Left cardiac atrium (tissue), 4 donors: ENCODE measurements at places on chromosomes 12 and 14.

DNA sequence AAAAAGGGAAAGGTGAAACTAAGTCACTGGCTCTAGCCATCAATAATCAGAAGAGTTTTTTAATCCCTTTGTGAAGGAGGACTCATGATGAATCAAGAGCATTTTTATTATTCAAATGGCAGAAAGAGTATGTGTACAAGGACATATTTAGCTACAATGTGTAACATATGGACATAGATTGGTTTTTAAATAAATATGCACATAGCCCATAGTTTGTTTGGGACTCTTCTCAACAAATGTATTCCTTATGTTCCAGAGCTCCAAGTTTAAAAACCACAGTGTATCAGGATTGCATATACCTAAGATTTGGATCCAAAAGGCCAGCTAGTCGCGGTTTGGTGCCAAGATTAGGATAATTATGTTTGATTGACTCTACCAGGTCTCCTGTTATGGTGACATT is 104.2 kb downstream of the C12orf50 start:
- no peak for DNase-seq

DNA sequence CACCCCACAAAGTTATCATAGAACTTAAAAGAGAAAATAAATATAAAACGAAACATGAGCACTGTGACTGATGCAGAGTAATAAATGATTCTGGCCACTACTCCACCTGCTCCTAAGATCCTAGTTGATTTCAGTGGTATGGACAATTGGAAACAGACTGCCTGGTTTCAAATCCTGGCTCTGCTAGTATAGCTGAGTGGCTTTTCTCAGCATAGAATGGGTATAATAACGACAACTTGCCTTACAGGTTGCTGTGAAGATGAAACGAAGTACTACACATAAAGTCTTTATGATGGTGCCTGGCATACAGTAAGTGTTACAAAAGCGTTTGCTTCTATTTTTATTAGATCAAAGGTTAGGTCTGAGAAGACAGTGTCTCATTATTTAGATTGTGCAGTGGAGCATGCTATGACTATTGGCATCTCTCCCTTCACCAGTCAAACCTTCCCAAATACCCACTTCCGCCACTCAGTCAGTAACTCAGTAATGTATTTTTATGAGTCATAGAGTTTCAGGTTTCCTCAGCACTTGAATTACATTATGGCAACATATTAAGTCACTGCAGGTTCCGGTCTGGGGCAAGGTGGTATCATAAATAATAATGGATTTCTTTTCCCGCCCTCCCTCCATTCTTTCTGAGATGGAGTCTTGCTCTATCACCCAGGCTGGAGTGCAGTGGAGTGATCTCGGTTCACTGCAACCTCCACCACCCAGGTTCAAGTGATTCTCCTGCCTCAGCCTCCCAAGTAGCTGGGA is 29.7 kb upstream of the NR2C1 start:
- DNase-seq, result no peak

GRCh38 chr12:70309348-70309747 is 56.7 kb upstream of the KCNMB4 start:
- DNase-seq, result no peak

GRCh38 chr12:92673756-92674155 is 29.0 kb upstream of the PLEKHG7 start:
- no peak for DNase-seq

DNA sequence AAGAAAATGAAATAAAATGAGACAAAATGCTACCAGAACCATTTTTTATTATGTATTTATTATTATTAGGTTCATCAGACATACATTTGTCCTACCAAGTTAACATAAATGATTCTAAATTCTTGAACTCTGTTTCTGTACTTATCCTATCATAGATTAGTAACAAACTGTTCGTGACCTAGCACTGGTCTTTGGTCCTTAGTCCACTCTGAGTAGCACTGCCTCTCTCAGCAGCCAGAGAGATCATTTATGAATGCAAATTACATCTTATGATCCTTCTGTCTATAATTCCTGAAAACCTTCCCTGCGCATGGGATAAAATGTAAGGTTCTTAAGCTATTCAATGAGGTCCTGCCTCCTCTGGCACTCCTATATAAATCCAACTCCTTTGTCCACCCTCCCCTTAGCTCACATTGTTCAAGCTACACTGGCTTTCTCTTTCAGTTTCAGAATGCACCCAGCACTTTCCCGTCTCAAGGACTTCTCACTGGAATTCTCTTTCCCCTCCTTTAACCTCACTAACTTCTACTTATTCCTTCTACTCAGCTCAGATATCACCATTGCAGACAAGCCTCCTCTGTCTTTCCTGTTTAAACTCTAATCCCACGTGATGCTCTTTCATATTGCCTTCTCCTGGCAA is 17.1 kb downstream of the PDZRN4 start:
- DNase-seq, result no peak

- no peak for DNase-seq
These were observed 4.3 kb downstream of the CPNE6 start for GRCh38 chr14:24075485-24076301.

DNA sequence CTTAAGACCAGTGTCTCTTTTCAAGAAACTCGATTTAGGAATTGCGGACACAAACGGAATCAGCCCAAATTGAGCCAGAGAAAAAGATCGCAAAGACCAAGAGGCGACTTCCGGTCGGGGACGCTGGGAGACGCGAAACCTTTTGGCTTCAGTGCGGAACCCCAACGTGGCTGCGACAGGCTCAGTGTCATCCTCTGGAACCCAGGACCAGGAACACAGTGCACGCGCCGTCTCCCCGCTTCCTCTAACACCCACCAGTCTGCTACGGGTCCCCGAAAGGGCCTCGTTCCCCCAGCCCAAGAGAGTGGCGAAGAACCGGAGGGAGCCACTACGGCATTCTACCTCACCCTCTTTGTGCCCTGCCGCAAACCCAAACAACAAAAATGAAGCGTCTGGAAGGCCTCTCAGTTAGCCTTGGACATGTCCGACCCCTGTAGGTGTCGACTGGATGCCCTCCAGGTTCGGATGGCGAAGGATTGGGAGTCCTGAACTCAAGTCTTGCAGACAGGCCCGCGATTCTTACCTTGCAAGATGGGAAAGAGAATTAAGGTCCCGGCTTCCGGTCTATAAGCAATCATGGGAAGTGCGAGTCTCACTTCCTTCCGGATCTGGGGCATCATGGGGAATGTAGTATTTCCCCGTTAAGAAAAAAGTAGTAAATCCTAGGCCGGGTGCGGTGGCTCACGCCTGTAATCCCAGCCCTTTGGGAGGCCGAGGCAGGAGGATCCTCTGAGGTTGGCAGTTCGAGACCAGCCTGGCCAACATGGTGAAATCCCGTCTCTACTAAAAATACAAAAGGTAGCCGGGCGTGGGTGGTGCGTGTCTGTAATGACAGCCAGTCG is at the start of gene RPL6:
Gene RPL6 (minus strand): TSS at position 542 of the 842 bp plus-strand sequence. CDS start 949 bp downstream, outside the sequence.
- DNase-seq, result peak; percentile 70

DNA sequence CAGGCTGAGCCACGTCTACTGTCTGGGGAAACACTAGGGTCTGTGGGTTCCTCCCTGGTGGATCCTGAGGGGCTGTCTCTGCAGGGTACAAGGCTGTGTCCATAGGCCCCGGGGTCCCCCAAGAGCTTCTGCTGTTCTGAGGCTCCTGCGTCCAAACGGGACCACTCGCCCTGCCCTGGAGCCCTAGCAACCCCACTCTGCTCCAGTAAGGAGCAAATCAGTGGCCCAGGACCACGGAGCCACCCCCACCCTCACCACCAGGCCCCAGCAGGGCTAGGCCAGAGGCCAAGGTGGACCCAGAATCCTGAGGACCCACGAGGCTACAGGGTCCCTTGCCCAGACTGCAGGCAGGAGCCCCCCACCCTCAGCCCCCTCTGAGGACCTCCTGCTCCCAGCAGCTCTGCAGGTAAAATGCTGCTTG is 75.1 kb upstream of the GALNT9 start:
- DNase-seq, result no peak

DNA sequence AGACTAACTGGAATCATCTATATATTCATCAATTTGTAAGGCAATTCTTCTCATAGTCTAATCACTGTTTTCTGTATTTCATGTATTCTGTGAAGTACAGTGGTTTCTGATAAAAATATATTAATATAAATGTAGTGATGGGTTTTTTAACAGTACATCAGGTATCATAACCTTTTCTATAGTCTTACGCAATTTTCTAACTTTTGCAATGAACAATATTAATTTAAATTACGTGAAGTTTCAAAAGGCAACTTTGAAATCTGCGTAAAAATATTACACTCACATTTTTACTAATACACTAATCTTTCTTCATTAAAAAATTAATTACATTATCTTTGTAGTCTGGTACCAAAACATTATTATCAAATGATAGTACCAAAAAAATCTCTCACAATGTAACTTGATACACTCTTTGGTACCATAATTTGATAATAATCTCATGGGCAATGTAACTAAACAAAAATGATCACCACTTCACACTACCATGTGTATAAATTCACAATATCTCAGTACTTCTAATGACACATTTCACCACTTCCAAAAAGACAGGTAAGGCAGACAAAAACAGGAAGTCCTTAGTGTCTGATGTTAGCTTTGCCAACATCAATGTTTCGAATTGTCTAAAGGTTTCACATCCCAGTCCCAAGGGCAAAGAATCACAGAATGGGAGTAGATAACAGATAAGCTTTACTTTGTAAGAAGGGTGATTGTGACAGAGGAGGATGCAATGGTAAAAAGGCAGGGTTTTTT is 8.7 kb downstream of the DNAI7 start:
- DNase-seq, result no peak

DNA sequence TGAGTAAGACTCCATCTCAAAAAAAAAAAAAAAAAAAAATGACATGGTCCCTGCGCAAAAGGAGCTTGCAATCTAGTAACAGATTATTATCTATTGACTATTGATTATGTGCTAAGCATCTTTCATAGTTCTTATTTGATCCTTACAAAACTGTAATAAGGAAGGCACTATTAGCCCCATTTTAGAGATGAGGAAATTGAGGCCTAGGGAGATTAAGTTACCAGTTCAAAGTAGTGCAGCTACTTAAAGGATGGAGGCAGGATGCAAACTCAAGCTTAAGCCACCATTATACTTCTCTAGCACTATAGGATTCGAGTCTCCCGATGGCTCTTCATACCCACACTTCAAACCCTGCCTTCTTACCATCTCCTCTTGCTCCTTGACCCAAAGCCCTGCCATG is 31.3 kb downstream of the PLXNC1 start:
- no peak for DNase-seq

GRCh38 chr12:91507754-91508153 is 325.1 kb upstream of the DCN start:
- DNase-seq, result no peak

- peak; percentile 40 for DNase-seq
These were observed 14.3 kb downstream of the XRCC3 start for GRCh38 chr14:103700753-103701490.

DNA sequence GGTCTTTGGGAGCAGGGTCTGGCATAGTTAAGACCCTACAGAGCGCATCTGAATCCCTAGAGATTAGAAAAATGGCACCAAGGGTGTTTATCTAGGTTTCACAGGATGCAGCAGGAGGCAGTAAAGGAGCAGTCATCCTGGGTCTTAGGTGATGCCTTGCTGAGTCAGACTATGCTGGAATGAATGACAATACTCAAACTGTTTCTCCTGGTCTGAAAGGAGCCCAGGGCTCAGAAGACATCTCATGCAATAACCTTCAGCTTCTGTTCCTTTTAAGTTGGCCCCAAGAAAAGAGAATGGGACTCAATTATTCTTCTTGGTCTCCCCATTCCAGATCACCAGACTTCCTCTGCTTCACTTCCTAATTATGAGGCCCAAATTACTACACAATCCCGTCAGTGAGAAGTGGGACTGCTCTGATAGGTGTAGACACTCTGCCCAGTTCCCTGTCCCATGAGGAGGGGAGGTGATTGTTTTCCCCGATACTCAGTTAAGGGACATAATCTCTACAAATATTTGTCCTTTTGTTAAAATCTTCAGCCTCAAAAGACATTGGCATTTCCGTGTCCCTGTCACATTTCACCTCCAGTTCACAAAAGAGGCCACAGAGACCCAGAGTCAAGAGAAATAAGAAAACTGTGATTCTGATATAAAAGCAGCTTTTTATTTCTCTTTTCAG is 14.8 kb upstream of the APOF start:
- no peak for DNase-seq

- DNase-seq, result no peak
These were observed 4.6 kb upstream of the VTI1B start for GRCh38 chr14:67679006-67679405.

- DNase-seq, result no peak
These were observed 54.0 kb upstream of the CISTR start for GRCh38 chr12:53805791-53806190.

- DNase-seq, result no peak
These were observed 628.9 kb upstream of the TBX3 start for GRCh38 chr12:115312901-115313300.

GRCh38 chr14:74695406-74695805 is 17.5 kb downstream of the AREL1 start:
- no peak for DNase-seq

GRCh38 chr12:30974746-30975500 is 48.4 kb downstream of the TSPAN11 start:
- no peak for DNase-seq

DNA sequence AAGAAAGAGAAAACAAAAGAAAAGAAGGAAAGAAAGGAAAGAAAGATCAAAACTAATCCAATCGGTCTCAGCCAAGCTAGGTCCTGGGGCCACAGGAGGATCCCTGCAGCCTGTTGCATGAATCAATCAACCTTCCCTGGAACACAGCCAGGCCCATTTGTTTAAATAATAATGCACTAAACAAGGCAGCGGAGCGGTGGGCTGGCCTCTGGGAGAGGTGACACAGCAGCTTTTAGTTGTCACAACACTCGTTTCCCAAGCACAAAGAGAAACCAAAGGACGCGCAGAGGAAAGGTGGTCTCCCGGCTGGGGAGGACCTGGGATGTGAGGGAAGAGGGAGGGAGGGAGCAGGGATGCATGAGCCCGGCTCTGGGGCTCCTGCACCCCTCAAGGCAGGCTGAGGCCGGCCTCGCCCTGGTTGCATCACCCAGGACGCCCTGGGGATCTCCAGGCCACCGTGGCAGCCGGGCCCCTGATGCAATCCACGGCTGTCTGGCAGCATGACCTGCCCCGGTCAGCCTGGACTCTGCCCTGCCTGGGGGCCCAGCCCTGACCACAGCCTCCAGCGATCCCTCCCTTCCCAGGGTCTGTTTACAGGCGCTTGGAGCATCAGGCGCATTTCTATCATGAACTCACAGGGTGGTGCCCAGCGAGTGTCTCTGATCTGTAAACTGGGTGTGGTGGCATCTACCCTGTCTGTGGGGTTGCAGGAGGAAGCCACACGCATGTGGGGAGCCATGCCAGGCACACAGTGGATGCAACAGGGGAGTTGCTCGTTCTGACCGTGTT is 32.5 kb downstream of the MMP17 start:
- peak; percentile 51 for DNase-seq

- no peak for DNase-seq
These were observed 44.5 kb upstream of the PRPF39 start for GRCh38 chr14:45039390-45039789.

DNA sequence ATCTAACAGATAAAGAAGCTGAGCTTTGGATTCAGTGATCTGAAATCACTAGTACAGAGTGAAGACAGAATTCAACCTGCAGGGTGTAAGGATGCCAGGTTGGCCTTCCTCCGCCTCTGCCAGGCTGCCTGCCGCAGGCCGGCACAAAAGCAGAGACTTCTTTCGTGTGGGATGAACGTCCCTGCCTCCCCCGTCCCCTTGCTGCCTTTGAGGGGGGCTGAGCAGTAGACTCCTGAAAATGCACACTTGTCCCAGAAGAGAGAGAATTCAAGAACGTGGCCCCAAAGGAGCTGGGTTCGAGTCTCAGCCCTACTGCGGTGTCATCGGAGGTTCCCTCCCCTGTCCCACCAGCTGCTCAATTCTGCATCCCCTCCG is 154.3 kb downstream of the BCL11B start:
- no peak for DNase-seq
